ENCODE measurements at places on chromosomes 5 and 9. TPM values are rescaled to one million over a fixed set of nuclear protein-coding genes. Genes with fewer than 3 reads are reported as not detected.

DNA sequence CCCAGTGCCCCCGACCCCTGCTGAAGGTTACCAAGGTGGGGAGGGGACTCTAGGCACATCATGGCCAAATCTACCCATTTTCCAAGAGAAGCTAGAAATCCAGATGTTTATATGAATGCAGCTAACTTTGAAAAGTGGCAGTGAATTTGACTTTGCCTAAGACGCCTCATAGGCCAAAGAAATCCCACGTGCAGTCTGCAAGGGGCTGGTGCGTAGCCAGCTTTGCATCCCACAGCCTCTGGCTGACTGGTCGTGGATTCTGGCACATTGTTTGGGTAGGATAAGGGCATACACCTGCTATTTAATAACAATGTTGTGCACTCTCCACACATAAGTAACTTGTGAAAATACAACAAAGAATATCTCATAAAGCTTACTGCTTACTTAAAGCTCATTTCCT is 3.5 kb upstream of the GADD45G start:
- no peaks in the 10 kb centered on the region for H3K27me3 ChIP-seq
- peaks cover 25% of the 10 kb centered on the region for H3K4me1 ChIP-seq
- no peak overlapping the region for H3K4me3 ChIP-seq
- no peaks in the 10 kb centered on the region for H3K36me3 ChIP-seq
- no peak for DNase-seq
- H3K27ac ChIP-seq: no peak overlapping the region

DNA sequence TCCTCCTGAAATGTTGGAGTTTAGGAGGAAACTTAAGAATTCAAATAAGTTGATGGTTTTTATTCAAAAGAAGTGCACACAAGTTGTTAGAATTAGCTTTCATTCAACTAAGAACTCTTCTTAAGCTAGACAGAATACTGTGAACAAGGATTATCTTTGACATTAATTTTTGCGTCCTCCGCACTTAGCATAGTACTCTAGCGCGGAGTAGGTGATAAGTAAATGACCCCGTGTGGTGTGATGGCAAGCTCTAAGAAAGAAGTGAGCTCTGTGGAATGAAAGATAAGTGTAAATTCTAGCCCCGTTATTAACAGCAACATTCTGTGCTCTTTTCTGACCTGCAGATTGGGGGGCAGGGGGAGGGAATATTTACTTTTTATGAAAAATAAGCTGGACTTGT is 1.0 kb downstream of the BRIX1 start:
- H3K36me3 ChIP-seq: no peaks in the 10 kb centered on the region
- no peak overlapping the region for H3K4me3 ChIP-seq
- no peak overlapping the region for H3K27ac ChIP-seq
- H3K27me3 ChIP-seq: no peaks in the 10 kb centered on the region

DNA sequence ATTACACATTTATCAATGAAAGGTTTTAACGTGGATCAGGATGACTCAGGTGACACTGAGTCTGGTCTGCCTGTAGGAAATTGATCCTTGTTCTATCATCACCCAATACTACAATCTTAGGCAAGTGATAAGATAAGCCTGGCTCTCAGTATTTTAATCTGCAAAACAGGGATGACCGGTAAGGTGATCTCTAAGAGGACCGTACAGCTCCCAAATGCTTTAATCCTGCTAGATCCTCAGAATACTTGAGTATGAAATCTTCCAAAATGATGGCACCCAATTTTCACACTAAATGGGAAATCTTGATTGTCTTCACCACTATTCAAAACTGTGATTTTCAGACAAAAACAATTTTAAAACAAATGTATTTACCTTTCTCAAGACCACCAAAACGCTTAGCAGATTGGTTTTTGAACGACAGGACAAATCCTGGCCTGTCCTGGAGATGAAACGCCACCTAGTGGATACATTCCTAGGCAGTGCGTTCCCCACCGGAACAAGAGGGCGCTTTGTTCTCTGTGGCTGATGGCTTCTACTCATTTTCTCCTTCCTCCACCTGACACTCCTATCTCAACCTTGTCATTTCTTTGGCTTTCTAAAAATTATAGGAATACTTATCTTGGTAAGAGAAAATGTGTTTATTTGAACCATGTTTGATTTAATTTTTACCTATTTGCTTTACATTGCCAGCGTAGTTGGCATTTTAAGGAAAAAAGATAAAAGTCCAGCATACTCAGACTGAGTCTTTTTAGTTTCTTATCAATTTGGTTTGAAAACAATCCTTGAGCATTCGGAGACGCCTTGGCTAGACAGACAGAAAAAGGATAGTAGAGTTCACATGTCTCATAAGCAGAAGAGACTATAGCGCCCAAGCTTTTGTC is 41.2 kb upstream of the VCAN start:
- no peak overlapping the region for H3K27ac ChIP-seq
- H3K36me3 ChIP-seq: no peaks in the 10 kb centered on the region
- DNase-seq: peak; percentile 74
- H3K4me1 ChIP-seq: peaks cover 18% of the 10 kb centered on the region
- no peak overlapping the region for H3K4me3 ChIP-seq
- no peaks in the 10 kb centered on the region for H3K27me3 ChIP-seq

DNA sequence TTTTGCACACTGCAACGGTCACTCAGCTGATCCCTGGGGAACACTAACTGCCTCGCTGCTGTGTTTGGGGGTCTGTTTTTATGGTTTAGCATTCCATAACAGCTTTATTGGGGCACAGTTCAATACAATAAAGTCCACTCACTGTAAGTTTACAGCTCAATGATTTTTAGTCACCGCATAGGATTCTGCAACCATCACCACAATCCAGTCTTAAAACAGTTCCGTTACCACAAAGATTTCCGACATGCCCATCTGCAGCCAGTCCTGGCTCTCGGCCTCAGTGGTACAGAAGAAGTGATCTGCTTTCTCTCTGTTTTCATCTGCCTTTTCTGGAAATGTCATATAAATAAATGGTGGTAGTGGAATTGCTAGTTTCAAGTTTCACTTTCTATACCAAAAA is 23.6 kb downstream of the OR2V2 start:
- no peak overlapping the region for H3K27ac ChIP-seq
- H3K4me1 ChIP-seq: peaks cover 12% of the 10 kb centered on the region
- no peak for DNase-seq
- H3K36me3 ChIP-seq: no peaks in the 10 kb centered on the region

GRCh38 chr5:130985776-130986175 is 179.3 kb downstream of the HINT1 start:
- no peaks in the 10 kb centered on the region for H3K4me1 ChIP-seq
- no peak for DNase-seq
- H3K27me3 ChIP-seq: no peaks in the 10 kb centered on the region
- no peaks in the 10 kb centered on the region for H3K36me3 ChIP-seq
- no peak overlapping the region for H3K4me3 ChIP-seq

The CDH18 gene
- total RNA-seq: 2.0 TPM

The PCAT7 gene
- 0.78 TPM for total RNA-seq

The CDX1 gene
- total RNA-seq: not detected

The UNC5A gene
- 0.66 TPM for total RNA-seq

The IFNA13 gene
- not detected for total RNA-seq

The SPINK13 gene
- 5.7 TPM for total RNA-seq

The PLPP7 gene
- 2.1 TPM for total RNA-seq

The WASHC1 gene
- 15.5 TPM for total RNA-seq
